NCI-H1105 (cell line): ENCODE measurements at places on chromosomes 5 and 9.

DNA sequence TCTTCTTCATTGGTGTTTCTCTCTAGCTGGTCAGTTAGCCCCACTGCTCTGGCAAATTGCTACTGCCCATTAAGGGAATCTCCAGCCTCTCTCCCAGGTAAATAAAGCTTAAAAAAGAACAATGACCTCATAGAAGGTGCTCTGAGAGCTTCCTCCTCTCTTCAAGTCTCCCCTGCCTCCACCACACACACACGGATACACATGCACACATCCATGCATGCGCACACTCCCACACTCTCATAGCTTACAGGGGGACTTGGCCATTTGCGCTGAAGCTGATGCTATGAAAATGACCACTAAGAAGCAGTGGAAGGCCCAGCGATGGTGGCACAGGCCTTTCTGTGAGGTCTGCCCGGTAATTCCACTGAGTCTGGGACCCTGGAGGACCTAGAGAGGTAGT, 250.9 kb downstream of the AOPEP start:
- no peak for DNase-seq

DNA sequence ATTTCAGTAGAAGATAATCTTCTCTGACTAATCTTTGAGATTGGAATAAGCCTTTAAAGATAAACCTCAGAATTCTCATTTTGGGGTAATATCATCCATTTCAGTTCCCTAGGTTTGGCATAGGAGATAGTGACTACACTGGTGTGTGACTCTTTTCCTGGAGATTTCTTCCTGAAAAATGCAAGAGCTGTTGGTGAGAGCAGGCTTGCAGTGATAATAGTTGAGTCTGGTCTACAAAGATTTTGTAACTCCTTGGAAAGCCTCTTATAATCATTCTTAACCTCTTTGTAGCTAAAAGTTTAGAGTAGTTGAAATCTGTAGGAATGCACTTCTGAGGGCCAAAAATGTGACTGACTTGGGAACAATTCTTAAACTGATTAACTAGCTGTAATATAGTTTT, 23.4 kb downstream of the RANBP17 start:
- DNase-seq: no peak

- DNase-seq: no peak
Measured at GRCh38 chr5:151383011-151383410, 35.7 kb upstream of the SLC36A2 start.

DNA sequence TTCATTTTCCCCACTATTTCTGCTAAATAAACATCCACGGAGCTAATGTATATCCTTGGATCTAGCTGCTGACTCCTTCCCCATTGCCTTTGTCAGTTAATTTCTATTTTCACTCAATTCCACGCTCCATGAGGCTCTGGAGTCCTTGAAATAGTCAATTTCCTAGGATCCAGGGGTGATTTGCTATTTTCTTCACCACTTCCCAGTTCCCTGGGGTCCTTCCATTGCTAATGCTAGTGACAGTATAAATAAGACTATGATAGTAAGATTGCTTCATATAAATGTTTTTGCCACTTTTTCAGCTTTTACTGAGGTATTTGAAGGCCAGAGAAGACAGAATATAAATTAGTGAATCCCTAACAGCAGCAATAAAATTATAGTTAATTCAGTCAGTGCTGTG, 13.1 kb downstream of the TSSK1B start:
- no peak for DNase-seq
